NCI-H1092 treated with DMSO at 0.1 percent for 48 hours (cell line): ENCODE measurements at places on chromosomes 4 and X.

GRCh38 chrX:102515975-102516941, at the start of gene TMSB15A:
TMSB15A (minus strand) TSS chrX:102516739.
- DNase-seq, result peak; percentile 84

DNA sequence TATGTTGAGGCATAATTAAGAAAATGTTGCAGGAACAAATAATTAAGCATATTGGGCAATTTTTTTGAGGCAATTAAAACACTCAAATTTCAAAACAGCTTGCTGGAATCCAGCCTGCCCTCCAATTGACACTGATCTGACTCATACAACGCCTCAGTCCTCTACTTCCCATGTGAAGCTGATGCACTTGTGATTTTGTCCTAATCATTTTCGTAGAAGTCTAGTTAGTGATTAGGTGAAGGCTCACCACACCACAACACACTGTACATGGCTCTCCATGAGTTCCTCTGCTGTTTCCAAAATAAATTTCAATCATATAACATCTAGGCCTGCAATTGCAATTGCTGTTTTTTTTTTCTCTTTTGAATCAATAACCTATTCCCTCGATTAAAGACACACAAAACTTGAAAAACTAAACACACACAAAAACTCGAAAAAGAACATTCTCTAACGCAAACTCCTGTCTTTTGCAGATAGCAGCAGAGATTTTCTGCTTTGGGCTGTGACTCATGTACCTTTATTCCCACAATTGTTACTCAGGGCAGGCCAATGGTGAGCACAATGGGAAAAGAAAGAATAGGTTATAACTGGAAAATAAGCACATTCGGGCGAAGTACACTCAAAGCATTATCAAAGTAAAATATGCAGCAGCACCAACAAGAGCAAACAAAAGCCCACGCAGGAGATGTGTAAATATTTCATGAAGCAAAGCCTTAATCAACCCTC, 1.7 kb downstream of the GPRIN3 start:
- no peak for DNase-seq

GRCh38 chrX:129759576-129760061, 20.1 kb upstream of the SASH3 start:
- DNase-seq, result peak; percentile 13

DNA sequence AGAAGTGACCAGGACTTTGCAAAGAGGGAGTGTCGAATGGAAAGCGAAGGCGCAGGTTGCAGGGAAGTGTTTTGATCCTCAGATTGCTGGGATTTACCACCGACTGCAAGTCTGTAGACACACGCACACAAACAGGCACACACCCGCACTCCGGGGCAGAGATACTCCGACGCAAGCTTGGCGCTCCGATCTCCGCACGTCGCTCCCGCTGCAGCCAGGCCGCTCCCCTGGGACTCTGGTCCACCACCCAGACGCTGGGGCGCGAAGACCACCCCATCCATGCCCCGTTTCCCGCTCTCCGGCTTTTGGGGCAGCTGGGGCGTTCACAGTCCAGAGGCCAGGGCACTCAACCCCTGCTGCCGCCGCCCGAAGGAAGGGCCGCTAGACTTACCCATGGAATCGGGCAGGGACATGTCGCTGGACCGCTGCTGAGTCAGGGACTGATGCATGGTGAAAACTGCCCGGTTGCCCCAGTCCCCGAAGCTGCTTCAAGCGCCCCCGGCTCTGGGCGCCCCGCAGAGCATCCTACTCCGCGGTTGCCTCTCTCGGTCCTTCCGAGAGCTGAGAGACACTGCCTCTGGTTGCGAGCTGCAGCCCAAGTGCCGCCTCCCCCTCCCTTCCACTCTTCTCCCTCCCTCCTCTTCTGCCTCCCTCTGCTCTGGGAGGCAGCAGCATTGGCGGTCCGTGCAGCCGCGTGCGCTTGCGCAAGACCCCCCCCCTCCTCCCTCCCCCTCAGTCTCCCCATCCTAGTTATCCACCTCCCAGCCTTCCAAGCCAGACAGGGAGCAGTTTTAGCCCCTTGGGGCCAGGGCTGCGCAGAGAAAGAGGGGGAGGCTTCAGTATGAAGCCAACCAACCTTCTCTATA, at the start of gene TMEM255A:
TMEM255A (minus strand) TSS at position 601 of the 866 bp plus-strand sequence; CDS start at position 449, 152 bp downstream.
- peak; percentile 36 for DNase-seq

DNA sequence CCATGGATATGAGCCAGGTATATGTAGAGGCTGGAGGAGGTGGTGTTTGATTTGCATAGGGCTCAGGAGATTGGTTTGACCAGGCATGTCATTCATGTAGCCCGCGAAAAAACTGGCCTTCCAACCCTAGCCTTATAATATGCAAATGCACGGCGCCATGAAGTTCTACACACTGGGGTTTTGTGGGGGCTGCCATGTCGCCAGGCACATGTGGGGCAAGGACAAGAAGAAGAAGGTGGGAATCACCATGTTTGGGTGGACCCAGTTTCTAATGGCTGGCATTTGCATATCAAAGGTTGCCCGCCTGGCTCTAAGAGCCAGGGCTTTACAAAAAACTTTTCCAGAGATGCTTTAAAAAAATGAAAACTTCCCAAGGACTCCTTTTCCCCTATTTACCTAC, 1251.0 kb downstream of the PCDH18 start:
- DNase-seq, result no peak

DNA sequence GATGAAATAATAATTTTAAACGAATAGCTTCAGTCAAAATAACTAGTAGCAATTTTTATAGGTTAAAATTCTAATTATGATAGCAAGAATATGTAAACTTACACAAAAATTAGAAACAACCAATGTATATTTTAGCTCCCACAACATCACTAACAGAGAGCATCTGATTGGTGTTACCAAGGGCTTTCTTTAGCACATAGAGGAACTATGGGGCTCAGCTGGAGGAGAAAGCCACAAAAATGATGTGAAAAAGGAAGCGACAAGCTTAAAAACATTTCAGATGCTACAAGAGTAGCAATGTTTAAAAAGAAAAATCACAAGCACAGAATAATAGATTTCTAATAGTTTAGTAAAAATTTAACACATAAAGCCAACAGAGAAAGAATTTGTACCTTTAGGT, 56.3 kb downstream of the ATP8A1 start:
- no peak for DNase-seq

- DNase-seq, result peak; percentile 41
Observed at GRCh38 chr4:44447563-44448504, 775 bp downstream of the KCTD8 start.

- no peak for DNase-seq
Observed at GRCh38 chr4:960636-961350, 12.6 kb downstream of the DGKQ start.

DNA sequence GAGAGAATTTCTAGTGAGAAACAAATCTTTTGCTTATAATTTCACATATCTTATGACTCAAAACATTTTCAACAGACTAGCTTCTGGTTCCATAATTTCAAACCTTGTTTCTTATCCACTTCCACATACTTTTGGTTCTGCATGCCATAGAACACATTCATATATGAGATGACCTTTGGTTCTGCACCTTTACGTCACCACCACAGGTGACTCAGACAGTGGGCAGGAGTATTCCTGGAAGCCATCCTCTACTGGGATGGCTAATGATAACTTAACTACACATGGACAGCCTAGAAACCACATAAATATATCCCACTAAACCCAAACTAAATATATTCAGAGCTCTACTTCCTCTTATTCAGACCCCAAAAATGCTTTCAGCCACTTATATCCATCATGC, 133.3 kb downstream of the DCK start:
- DNase-seq, result no peak
